ENCODE measurements at places on chromosomes 11 and 22. TPM values are rescaled to one million over a fixed set of nuclear protein-coding genes. Genes with fewer than 3 reads are reported as not detected.

The RAB3IL1 gene
- total RNA-seq, result 13.4 TPM

The CHRM1 gene
- not detected for total RNA-seq

DNA sequence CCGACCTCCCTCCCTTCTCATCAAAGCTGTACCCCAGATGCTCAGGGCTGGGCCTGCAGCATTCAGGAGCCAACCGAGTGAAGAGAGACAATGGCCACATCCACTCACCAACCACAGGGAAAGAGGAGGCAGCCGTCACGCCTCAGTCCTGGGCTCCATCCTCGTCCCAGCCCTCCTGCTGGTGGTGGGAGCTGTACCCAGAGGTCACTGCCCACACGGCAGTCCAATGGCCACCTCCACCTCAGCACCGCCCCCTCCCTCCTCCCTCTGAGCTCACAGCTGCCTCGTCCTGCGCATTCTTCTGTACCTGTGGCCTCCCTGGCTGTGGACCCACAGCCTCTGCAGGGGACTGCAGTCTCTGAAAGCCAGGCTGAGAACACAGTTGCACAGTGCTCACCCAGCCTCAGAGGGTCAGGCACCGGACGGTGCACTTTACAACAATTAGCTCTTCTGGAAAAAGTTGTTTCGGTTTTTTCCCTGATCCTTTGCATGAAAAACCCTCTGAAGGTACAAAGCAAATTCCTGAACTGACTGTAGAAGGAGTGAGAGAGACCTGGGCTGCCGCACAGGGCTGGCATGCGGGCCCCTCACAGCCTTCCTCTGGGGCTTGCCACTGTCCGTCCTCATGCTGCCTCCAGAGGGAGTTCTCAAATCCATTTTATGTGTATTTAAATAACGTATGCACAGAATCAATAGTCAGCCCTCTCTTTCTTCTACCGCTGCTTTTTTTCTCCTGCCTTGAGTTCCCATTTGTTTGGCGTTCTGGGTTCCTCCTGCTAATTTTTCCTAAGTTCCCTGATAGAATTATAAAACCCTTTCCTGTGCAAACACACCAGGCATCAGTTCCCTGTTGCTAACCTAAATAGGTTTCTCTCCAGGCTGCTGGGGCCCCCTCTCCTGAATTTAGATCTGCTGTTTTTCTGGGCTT is 52.7 kb downstream of the PHF21B start:
- no peak overlapping the region for H3K4me3 ChIP-seq
- DNase-seq, result no peak
- H3K4me1 ChIP-seq, result no peaks in the 10 kb centered on the region
- no peaks in the 10 kb centered on the region for H3K36me3 ChIP-seq
- H3K27me3 ChIP-seq, result no peaks in the 10 kb centered on the region

GRCh38 chr11:95727620-95728019 is 62.0 kb downstream of the FAM76B start:
- H3K27me3 ChIP-seq, result no peaks in the 10 kb centered on the region
- no peaks in the 10 kb centered on the region for H3K36me3 ChIP-seq
- no peaks in the 10 kb centered on the region for H3K4me1 ChIP-seq
- no peak for DNase-seq
- H3K27ac ChIP-seq, result no peak overlapping the region
